ENCODE measurements at places on chromosomes 3 and 15.

GRCh38 chr3:61152071-61152470 lies 99.2 kb downstream of the FHIT start:
- no peak for DNase-seq

DNA sequence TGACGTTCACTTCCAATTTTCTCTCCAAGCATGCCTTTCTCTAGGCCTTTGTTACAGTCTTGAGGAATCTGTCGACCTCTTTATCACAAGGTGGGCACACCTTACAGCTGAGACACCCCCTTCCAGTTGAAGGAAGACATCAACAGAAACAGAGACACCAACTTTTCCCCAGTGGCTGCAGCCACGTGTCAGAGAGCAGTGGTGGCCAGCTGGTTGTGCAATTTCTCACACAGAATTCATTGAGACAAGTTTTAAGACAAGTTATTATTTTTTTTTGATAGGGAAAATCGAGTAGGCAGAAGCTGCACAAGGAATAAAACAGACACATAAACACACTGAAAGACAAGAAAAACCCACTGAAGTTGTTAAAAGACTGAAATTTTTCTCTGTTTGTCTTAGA lies 436.7 kb upstream of the MDFIC2 start:
- no peak for DNase-seq

GRCh38 chr15:75656331-75656730 lies 8.6 kb downstream of the SNX33 start:
- no peak for DNase-seq

DNA sequence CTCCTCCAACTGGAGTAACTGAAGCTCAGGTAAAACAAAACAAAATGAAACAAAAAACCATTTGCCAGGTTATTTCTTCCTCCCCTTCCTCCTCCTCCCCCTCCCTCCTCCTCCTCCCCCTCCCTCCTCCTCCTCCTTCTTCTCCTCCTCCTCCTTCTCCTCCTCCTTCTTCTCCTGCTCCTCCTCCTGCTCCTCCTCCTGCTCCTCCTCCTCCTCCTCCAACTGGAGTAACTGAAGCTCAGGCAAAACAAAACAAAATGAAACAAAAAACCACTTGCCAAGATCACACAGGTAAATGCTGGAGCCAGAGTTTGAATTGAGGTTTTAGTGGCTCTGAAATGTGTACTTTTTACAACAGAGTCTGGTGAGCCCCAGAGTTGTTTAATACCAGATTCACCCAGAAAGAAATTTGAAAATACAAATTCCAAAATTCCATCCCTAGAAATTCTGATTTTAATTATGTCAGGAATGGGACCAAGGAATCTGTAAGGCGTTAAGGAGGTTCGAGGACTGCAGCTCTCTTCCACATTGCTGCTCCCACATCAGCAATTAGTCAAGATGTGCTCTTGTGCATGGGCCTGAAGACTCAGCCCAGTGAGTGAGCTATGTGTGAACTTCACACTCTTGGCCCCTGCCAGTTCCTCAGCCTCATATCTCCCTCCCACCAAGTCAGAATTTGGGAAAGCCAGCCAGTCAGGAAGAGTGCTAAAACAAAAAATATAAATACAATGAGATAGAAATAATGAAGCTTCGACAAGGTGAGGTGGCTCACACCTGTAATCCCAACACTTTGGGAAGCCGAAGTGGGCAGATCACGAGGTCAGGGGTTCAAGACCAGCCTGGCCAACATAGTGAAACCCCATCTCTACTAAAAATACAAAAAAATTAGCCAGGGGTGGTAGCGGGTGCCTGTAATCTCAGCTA lies 31.6 kb upstream of the ZNF770 start:
- DNase-seq = no peak

- peak; percentile 93 for DNase-seq
Observed at GRCh38 chr3:111859061-111859973, at the start of gene PHLDB2. Gene PHLDB2, plus strand, starts transcription at chr3:111859265. Its CDS starts 24,813 bp downstream, at chr3:111884078.

GRCh38 chr3:115659253-115660220 lies 36.2 kb downstream of the GAP43 start:
- no peak for DNase-seq

DNA sequence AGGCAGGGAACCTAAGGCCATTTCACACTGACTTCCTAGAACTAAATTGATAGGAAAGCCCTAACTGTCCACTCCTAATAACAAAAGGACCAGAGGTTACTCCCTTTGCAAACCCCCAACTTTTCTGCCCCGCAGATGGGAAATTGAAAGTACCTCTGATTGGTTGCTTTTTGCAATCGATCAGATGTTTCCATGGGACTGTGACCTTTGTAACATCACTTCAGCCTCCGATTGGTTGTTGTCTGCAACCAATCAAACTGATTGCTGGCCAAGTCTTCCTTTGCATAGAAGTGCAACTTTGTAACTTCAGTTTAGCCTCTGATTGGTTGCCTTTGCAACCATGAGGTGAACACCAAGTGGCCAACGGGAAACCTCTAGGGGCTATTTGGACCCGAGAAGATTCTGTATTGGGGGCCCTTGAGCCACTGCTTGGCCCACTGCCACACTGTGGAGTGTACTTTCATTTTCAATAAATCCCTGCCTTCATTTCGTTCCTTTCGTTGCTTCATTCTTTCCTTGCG lies 11.3 kb upstream of the KNL1 start:
- DNase-seq = no peak

DNA sequence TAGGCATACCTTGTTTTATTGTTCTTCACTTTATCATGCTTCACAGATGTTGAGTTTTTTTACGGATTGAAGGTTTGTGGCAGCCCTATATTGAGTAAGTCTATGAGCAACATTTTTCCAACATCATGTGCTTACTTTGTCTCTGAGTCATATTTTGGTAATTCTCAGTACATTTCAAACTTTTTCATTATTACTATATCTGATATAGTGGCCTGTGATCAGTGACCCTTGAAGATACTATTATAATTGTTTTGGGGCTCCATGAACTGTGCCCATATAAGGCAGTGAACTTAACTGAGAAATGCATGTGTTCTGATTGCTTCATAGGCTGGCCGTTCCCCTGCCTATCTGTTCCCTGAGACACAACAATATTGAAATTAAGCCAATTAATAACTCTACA lies 42.8 kb upstream of the NSMCE3 start:
- no peak for DNase-seq

DNA sequence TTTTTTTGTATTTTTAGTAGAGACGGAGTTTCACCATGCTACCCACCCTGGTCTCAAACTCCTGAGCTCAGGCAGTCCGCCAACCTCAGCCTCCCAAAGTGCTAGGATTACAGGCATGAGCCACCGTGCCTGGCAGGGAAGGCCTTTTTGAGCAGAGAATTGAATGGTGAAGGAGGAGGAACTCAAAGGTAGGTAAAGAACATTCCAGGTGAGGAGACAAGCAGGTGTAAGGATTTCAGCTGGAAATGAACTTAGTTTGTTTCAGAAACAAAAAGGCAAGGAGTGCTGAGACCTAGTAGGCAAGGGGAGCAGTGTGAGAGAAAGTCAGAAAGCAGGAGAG lies 2.5 kb downstream of the TICRR start:
- no peak for DNase-seq

DNA sequence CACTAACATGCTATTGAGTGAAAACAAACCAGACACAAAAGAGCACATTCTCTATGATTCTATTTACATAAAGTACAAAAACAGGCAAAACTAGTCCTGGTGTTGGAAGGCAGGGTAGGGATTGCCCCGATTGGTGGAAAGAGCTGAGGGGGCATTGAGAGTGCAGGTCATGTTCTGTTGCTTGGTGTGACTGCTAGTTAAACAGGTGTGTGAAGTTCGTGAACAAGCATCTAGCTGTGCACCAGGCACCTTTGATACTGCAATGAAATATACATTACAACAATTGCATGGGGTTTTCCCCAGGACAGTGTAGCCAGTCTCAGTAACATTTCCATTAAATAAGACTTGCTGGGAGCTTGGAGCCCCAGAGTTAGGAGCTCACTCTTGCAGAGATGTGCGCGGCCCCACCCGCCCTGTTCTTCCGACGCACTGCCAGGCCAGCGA lies 26.3 kb upstream of the THRB start:
- DNase-seq = no peak

- no peak for DNase-seq
Observed at GRCh38 chr3:12194209-12194608, 35.5 kb upstream of the TIMP4 start.
